ENCODE measurements at places on chromosomes 6 and 20. TPM values are rescaled to one million over a fixed set of nuclear protein-coding genes. Genes with fewer than 3 reads are reported as not detected.

DNA sequence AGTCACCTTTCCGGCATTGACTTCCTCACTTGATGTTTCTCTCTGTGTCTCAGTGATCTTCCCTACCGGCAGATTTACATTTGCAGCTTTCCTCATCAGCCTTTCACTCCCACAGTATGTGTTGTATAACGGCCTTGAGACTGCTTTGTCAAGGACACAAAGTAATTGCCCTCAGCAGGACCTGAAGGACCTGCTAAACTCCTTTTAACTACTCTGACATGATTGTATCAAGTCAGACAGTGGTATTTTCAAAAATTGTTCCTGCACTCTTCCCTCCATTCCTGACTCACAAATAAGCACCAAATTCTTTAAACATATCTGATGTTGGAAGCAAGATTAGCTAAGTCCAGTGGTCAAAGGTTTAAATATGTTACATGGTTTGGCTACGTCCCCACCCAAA lies 62.4 kb downstream of the PDE10A start:
- H3K27me3 ChIP-seq: no peaks in the 10 kb centered on the region
- H3K4me3 ChIP-seq: no peak overlapping the region
- peaks cover 12% of the 10 kb centered on the region for H3K36me3 ChIP-seq
- no peak for DNase-seq
- no peak overlapping the region for H3K27ac ChIP-seq

GRCh38 chr6:56243518-56244070 lies 3.8 kb downstream of the COL21A1 start:
- H3K36me3 ChIP-seq: no peaks in the 10 kb centered on the region
- no peak overlapping the region for H3K4me3 ChIP-seq
- no peak overlapping the region for H3K27ac ChIP-seq
- no peaks in the 10 kb centered on the region for H3K4me1 ChIP-seq
- peaks cover 2% of the 10 kb centered on the region for H3K27me3 ChIP-seq
- no peak for DNase-seq

DNA sequence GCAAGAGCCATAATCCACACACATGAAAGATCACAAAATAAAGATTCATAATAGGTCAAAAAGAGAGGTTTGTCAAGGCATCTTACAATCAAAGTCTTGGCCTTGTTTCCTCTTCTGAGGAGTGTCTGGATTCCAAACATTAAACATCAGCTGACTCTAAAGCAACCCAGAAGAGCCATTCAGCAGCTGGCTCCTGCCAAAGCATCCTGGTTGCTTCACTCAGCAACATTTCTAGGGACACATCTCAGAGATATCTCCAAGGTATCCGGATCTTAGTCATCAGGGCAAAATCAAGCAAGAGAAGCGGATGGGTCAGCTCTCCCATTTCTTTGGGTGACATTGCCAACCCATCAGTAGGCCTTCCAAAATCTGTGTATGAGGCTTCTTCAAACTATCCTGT lies 139.6 kb downstream of the KIF6 start:
- DNase-seq: no peak
- no peak overlapping the region for H3K27ac ChIP-seq
- no peak overlapping the region for H3K4me3 ChIP-seq
- H3K27me3 ChIP-seq: no peaks in the 10 kb centered on the region
- H3K36me3 ChIP-seq: no peaks in the 10 kb centered on the region

- no peaks in the 10 kb centered on the region for H3K4me1 ChIP-seq
- no peak for DNase-seq
- H3K27me3 ChIP-seq: peaks cover 2% of the 10 kb centered on the region
- no peak overlapping the region for H3K4me3 ChIP-seq
Observed at GRCh38 chr20:15039088-15039752, 701.8 kb upstream of the FLRT3 start.

DNA sequence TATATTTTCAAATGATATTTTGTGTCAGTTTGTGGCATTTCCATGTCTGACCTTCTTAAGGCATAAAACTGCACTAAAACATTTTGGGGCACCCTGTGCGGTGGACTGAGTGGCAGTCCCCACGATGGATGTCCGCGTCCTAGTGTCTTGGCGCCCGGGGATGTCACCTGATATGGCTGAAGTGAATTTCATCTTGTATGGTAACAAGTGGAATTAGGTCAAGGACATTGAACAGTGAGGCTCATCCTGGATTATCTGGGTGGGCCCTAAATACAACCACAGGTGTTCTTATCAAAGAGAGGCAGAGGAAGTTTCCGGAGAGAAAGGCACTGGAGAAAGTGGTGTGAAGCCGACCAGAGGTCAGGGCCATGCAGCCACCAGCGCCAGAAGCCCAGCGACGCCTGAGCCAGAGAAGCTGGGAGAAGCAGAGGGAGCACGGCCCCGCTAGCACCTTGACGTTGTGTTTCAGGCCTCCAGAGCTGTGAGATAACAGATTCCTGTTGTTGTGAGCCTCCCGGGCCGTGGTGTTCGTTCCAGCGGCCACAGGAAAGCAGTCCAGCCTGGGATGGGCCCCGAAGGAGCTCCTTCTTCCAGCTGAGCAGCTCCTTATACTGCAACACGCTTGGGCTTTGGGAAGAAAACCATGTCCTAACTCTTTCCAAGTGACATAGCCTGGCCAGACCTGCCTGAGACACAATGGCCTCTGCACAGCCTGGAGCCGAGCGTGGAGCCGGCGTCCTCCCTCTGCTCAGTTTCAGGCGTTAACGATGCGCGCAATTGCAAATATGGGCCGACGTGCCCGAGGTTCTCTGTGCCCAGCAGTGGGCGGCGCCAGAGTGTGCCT lies 22.5 kb downstream of the THBS2 start:
- DNase-seq: no peak
- peaks cover 20% of the 10 kb centered on the region for H3K27me3 ChIP-seq
- H3K27ac ChIP-seq: 0 out of 2 replicates have a peak overlapping the region, but pooled peaks have one; percentile 26
- no peak overlapping the region for H3K4me3 ChIP-seq
- peaks cover under 1% of the 10 kb centered on the region for H3K4me1 ChIP-seq
- peaks cover 76% of the 10 kb centered on the region for H3K36me3 ChIP-seq

The PRIM2 gene
- 32.6 TPM for total RNA-seq

- DNase-seq: no peak
- no peaks in the 10 kb centered on the region for H3K27me3 ChIP-seq
- no peak overlapping the region for H3K4me3 ChIP-seq
- no peaks in the 10 kb centered on the region for H3K4me1 ChIP-seq
Observed at GRCh38 chr6:90162648-90163387, 133.8 kb downstream of the BACH2 start.

DNA sequence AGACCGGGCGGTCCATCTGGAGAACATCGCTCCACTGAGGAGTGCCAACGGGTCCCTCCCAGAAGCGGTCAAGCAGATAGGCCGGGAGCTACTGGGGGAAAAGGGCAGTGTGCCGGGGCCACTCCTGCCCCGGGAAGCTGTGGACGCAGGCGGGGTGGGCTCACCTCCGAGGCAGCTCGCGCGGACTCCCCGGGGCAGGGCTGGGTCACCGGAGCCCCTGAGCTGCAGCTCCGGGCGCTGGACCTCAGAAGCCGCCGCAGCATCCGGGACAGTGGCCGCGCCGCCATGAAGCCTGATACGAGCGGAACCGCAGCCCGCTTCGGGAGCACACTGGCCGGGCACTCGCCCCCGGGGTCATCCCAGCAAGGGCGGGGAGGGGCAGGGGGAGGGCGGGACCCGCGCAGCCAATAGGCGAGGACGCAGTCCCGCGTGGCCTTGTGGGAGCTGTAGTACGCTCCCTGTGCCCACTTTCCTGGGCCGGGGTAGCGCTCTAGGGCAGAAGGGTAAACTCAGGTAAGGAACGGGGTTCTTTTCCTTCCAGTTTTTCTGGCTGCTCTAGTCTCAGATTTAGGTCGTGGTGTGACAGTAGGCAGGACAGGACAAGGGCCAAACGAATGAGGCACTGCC lies at the start of gene MOCS1:
Gene MOCS1 (minus strand): TSS at position 332 of the 627 bp plus-strand sequence. CDS start 45 bp downstream, at position 287.
- peaks cover 3% of the 10 kb centered on the region for H3K27me3 ChIP-seq
- peak; percentile 41 for DNase-seq
- H3K4me3 ChIP-seq: peak within 1 kb of the TSS; percentile 88
- H3K4me1 ChIP-seq: peaks cover 27% of the 10 kb centered on the region
- no peaks in the 10 kb centered on the region for H3K36me3 ChIP-seq

The TMEM244 gene
- total RNA-seq: not detected

The FNDC11 gene
- total RNA-seq: not detected

- no peak for DNase-seq
- H3K4me1 ChIP-seq: peaks cover 24% of the 10 kb centered on the region
- no peak overlapping the region for H3K4me3 ChIP-seq
- peaks cover 23% of the 10 kb centered on the region for H3K36me3 ChIP-seq
- H3K27ac ChIP-seq: no peak overlapping the region
Observed at GRCh38 chr6:113288409-113288808, 568.7 kb upstream of the MARCKS start.

- H3K27ac ChIP-seq: no peak overlapping the region
- H3K36me3 ChIP-seq: no peaks in the 10 kb centered on the region
- H3K27me3 ChIP-seq: peaks cover 40% of the 10 kb centered on the region
- no peak for DNase-seq
- H3K4me3 ChIP-seq: no peak overlapping the region
Observed at GRCh38 chr20:64101731-64102621, 5.4 kb downstream of the NPBWR2 start.

DNA sequence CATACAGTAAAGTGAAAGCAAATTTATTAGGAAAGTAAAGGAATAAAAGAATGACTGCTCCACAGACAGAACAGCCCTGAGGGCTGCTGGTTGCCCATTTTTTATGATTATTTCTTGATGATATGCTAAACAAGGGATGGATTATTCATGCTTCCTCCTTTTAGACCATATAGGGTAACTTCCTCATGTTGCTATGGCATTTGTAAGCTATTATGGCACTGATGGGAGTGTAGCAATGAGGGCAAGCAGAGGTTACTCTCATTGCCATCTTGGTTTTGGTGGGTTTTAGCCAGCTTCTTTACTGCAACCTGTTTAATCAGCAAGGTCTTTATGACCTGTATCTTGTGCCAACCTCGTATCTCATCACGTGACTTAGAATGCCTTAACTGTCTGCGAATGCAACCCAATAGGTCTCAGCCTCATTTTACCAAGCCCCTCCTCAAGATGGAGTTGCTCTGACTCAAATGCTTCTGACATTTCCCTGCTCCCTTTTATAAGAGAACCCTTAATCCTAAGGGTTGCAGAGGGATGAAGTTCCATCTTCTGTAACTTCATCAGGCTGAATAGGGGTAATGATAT lies 280.1 kb upstream of the RGS17 start:
- H3K36me3 ChIP-seq: no peaks in the 10 kb centered on the region
- H3K27ac ChIP-seq: no peak overlapping the region
- H3K27me3 ChIP-seq: peaks cover under 1% of the 10 kb centered on the region
- H3K4me1 ChIP-seq: no peaks in the 10 kb centered on the region

The HLA-DQA2 gene
- total RNA-seq: not detected

The PRSS35 gene
- total RNA-seq: 0.27 TPM

The WFDC10B gene
- total RNA-seq: not detected

- no peaks in the 10 kb centered on the region for H3K36me3 ChIP-seq
- no peak overlapping the region for H3K4me3 ChIP-seq
- DNase-seq: no peak
- no peaks in the 10 kb centered on the region for H3K4me1 ChIP-seq
Observed at GRCh38 chr6:7914991-7915789, 4.6 kb upstream of the TXNDC5 start.

GRCh38 chr6:10315034-10315433 lies 99.8 kb downstream of the TFAP2A start:
- H3K4me3 ChIP-seq: peak overlapping the region; percentile 85
- H3K27ac ChIP-seq: peak overlapping the region; percentile 89
- no peak for DNase-seq

- peak overlapping the region; percentile 100 for H3K4me3 ChIP-seq
- peaks cover 31% of the 10 kb centered on the region for H3K36me3 ChIP-seq
- DNase-seq: peak; percentile 26
- H3K27me3 ChIP-seq: peaks cover 19% of the 10 kb centered on the region
- H3K4me1 ChIP-seq: peaks cover 60% of the 10 kb centered on the region
Observed at GRCh38 chr6:75206576-75207342, 906 bp upstream of the COL12A1 start.

The RFX6 gene
- not detected for total RNA-seq

- H3K4me1 ChIP-seq: peaks cover 25% of the 10 kb centered on the region
- no peaks in the 10 kb centered on the region for H3K27me3 ChIP-seq
- peaks cover 14% of the 10 kb centered on the region for H3K36me3 ChIP-seq
- no peak for DNase-seq
Observed at GRCh38 chr6:156933201-156934068, 156.3 kb downstream of the ARID1B start.

DNA sequence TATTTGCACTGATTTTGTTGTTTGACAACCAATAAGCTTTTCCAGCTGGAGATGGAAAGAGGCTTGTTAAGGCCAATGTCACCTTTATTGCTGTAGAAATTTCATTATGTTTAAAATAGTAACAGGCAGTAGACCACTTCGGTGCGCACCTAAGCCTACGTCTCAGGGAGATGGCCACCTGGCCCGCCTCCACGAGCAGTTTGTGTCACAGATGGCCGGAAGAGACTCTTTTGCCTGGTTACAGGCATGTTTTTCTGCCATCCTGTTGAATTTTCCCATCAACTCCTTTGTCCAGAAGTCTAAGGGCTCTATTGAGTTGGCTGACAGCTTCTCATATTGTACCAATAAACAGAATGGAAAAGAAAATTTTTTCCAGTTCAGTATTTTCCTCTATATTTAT lies 51.0 kb downstream of the SLC9A8 start:
- no peaks in the 10 kb centered on the region for H3K27me3 ChIP-seq
- H3K4me1 ChIP-seq: peaks cover 42% of the 10 kb centered on the region
- H3K27ac ChIP-seq: no peak overlapping the region
- no peak overlapping the region for H3K4me3 ChIP-seq
- no peak for DNase-seq

The ZNF165 gene
- 0.10 TPM for total RNA-seq

The MYB gene
- total RNA-seq: not detected

DNA sequence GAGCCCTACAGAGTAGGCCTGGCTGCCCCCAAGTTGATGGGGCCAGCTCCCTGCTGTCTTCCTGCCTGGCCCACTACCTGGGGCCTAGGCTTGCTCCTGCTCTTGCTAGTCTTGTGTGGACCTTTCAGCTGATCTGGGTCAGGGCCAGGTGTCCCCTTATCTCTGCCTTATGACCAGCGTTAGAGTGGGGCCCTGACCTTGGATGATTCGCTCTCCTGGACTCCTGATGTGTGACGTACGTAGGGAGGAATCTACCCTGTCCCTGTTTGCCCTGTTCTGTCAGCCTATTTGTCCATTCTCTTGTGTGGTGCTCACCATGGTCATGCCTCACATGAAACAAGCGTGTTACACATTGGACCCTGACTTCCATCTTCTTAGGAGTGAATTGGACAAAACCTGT lies 571.8 kb downstream of the QKI start:
- H3K4me3 ChIP-seq: no peak overlapping the region
- H3K4me1 ChIP-seq: no peaks in the 10 kb centered on the region
- H3K27ac ChIP-seq: no peak overlapping the region
- H3K36me3 ChIP-seq: no peaks in the 10 kb centered on the region

The PRDM1 gene
- 14.4 TPM for total RNA-seq

- peaks cover 30% of the 10 kb centered on the region for H3K4me1 ChIP-seq
- peak; percentile 95 for DNase-seq
- H3K27me3 ChIP-seq: no peaks in the 10 kb centered on the region
- peak overlapping the region; percentile 55 for H3K4me3 ChIP-seq
- H3K27ac ChIP-seq: peak overlapping the region; percentile 70
- no peaks in the 10 kb centered on the region for H3K36me3 ChIP-seq
Observed at GRCh38 chr6:14216946-14217684, 99.5 kb downstream of the CD83 start.

- no peaks in the 10 kb centered on the region for H3K4me1 ChIP-seq
- H3K4me3 ChIP-seq: no peak overlapping the region
- peaks cover 24% of the 10 kb centered on the region for H3K27me3 ChIP-seq
- DNase-seq: no peak
- no peak overlapping the region for H3K27ac ChIP-seq
Observed at GRCh38 chr20:48886194-48886593, 35.3 kb upstream of the ARFGEF2 start.

- no peaks in the 10 kb centered on the region for H3K36me3 ChIP-seq
- no peak overlapping the region for H3K4me3 ChIP-seq
- no peak overlapping the region for H3K27ac ChIP-seq
- no peak for DNase-seq
- peaks cover 2% of the 10 kb centered on the region for H3K27me3 ChIP-seq
Observed at GRCh38 chr6:74451953-74452352, 753.9 kb downstream of the COL12A1 start.

The HLA-DQB1 gene
- not detected for total RNA-seq
